ENCODE measurements at places on chromosomes 3 and 15.

DNA sequence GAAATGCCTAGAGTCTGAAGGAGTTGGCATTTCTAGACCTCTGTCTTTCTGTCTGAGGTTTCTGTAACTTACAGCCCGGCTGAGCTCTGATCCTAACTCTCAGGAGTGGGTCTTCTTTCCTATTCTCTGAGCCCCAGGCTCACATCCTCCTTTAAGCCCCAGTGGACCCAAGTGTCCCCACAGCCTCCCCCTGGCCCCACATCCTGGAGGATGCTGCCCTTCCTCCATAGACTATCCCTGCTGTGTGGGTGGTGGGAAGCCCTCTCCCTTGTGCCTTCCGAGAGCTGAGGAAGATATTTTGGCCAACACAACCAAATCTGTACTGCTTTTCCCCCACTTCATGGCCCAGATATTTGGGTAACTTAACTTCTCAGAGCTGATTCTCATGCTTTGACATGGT is 151.3 kb downstream of the LRTM1 start:
- no peak for DNase-seq

DNA sequence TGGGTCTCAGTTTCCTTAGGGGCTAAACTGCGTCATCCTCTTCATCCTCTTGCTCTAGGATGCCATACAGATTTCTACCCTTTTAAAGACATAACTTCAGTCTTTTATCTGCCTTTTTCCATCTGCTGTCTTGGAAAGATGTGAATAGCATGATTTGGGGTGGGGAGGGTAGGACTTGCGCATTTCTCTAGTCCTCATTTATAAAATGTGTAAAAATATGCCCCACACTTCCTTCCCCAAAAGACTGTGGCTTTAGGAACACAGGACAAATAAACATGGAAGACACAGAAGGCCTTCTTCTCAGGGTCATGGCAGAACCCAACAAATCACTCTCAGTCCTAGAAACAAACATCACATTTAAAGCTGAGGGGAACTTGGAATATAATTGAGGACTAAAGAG is 48.4 kb upstream of the BCL6 start:
- no peak for DNase-seq

- DNase-seq: peak; percentile 97
Observed at GRCh38 chr3:50298836-50299637, at the start of the genes HYAL3 and NAA80. TSS of gene HYAL3 (minus strand) at chr3:50299405. CDS start at chr3:50295602, 3,803 bp downstream. TSS of gene NAA80 (minus strand) at chr3:50299405. CDS start at chr3:50297463, 1,942 bp downstream.

DNA sequence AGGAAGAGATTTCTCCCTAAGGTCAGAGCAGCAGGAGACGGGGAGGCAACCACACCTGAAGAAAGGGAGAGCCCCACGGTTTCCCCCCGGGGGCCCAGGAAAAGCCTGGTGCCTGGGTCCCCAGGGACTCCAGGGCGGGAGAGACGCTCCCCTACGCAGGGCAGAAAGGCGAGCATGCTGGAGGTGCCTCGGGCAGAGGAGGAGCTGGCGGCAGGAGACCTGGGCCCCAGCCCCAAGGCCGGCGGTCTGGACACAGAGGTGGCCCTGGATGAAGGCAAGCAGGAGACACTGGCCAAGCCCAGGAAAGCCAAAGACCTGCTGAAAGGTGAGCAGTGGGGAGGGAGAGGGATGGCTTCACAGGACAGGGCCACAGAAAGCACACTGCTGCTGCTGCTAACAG is 26.2 kb upstream of the SLC28A1 start:
- DNase-seq: no peak

- no peak for DNase-seq
Observed at GRCh38 chr3:176759815-176760506, 437.3 kb downstream of the TBL1XR1 start.

DNA sequence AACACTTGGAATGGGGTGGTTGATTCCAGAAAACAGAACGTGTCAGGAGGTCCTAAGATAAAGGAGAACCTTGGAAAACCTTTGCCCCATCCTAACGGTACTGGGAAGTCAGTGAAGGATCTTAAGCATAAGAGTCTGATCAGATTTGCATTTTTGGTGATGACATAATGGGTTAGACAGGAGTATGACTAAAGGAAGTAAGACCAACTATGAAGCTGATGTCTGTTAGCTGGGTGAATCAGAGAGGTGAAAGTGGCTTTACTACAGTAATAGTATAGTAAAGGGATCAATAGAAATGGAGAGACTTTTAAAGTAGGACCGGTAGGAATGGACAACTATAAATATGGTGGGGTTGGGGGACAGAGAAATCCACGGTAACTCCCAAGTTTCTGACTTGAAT is 12.6 kb downstream of the GTF2A2 start:
- no peak for DNase-seq

DNA sequence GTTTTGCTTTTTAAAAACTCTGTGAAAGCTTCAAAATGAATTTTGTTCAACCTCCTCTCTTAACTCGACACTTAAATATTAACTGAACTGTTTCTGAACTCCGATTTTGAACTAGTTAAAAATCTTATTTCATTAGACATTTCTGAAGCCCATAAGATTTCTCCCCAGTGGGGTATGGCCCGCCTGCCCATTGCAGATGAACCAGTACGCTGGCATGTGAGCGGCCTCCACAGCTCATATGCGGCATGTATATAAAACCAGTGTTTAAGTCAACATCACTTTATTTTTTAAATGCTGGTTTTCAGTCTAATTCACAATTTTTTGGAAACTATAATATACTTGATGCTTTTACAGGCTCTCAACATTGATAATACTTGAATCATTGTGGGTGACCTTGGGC is 50.2 kb downstream of the CPN2 start:
- no peak for DNase-seq

DNA sequence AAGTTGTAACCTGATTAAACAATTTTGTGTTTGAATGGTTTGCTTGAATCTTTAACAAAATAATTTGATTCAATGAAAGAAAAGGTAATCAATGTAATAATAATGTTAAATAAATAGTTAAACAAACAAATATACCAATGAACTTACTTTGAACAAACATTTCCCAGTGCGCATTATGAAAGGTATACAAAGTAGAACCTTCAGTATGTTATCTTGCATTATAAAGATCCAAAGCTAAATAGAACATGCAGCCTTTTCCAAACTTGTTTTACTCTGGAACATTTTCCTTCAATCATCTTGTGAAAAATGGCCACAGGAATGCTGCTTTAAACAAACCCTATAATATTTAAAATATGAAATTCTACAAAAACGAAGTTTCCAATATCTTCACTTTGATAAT is 620.0 kb downstream of the NAALADL2 start:
- DNase-seq: no peak

DNA sequence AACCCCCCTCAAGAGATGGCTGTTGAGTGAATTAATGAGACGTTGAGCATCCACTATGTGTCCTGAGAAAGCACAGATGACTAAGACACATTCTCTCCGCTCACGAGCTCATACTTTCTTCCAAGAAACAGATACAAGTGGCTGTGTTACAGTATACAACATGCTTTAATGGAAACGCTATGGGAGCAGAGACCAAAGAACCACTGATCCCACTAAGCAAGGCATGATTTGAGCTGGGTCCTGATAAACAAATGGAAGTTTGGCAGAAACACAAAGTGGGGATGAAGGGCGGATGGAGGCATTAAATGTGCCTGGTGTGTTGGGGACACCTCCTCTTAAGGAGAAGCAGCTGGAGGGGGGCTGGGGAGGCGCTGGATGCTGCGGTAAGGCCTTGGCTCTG is 129.4 kb downstream of the UACA start:
- no peak for DNase-seq

DNA sequence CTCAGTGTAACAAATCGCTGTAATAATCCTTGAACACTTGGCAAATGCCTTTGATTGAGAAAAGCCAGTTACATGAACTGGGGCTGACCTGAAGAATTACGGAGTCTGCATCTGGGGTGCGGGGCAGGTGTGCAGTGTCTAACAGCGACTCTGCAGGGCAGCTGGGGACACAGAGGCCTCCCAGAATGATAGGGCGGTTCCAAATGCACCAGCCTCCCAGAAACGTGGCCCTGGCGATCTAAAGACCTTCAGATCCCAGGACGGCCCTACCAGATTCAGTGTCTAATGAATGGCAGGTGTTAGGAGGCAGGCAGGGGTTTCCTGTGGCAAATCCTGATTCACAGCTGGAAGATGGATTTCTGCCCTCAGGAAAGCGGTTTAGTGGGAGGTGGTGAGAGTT is 100.5 kb upstream of the RGMA start:
- DNase-seq: no peak

GRCh38 chr15:55277116-55277564 is 12.5 kb downstream of the RAB27A start:
- no peak for DNase-seq

GRCh38 chr3:184188080-184188479 is 2.1 kb downstream of the ABCF3 start:
- no peak for DNase-seq

- no peak for DNase-seq
Observed at GRCh38 chr3:35773417-35773816, 134.1 kb downstream of the ARPP21 start.

DNA sequence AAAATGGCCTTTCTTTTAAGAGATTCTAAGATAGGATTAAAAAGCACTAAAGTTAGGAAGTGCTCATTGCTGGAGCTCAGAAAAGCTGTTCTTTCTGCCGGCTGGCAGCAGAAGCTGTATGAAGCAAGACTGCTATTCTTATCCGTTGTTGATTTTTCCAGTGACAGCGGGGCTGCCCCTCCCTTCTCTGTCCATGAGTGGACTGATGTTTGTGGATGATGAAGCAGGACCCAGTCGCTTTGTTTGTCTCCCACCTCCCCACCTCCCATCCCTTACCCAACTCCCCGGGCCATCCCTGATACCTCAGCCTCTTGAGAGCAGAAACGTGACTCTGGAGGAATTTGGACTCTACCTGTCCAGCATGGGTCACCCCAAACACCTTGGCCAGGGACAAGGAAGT is 10.3 kb upstream of the MUSTN1 start:
- no peak for DNase-seq

- DNase-seq: no peak
Observed at GRCh38 chr15:36230776-36231175, 348.6 kb upstream of the CDIN1 start.

DNA sequence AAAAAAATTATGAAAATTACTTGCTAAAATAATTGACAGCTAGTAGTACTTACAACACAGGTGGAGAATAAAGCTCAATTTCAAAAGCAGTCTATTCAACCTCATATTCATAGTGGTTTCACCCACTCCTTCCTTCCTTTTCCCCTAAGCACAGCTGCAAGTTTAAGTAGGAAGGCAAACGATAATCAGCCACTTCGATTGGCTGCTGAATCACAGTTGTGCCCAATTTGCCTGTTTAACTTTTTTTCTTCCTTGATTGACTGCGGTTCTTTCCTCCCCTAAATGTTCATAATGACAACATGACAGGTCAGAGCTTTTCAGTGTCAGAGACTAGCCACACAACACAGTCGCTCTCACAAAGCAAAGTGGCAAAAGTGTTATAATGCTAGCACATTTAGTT is 468.0 kb upstream of the GBE1 start:
- DNase-seq: no peak

GRCh38 chr3:145681181-145681580 is 479.8 kb downstream of the PLOD2 start:
- DNase-seq: no peak

DNA sequence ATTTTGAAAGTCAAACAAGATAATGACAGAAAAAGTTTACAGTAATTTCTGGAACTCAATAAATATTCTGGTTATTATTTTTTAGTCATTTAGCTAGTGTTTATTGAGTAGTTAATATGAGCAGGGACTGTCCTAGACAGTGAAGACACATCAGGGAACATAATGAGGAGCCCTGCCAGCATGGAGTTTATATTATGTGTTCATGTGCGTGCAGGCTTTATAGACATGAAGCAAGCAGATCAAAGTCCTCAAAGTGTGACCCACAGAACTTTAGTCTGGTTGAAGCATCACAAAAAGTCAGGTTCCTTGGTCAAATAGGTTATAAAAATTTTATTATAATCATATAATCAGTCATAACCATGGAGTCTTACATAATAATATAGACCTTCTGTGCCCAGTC is 289.3 kb downstream of the CLSTN2 start:
- no peak for DNase-seq

DNA sequence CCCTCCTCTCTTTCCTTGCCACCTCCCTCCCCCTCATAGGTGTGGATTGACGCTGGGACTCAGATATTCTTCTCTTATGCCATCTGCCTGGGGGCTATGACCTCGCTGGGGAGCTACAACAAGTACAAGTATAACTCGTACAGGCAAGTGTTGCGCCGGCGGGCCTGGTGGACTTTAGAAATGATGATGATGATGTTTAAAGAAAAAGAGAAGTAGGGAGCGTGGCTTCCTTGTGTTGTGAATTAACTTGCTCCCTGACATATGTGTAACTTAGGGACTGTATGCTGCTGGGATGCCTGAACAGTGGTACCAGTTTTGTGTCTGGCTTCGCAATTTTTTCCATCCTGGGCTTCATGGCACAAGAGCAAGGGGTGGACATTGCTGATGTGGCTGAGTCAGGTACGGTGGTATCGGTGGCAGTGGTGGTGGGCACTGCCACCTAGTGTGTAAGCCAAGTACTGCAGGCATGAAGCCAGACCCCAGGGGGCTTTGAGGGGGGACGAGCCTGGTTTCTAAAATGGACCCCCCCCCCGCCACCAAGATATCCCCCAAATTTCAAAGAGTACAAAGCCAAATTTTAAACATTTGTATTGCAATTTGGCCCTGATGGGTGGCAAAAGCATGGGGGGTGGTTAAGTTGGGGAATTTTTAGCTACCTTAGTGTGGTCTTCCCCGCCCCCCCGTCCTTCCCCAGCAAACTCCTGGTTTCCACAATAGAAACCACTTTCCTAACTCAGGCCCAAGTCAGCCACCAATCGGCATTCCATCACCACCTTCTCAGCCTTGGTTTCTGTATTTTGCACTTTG is 65.6 kb downstream of the SLC6A6 start:
- peak; percentile 44 for DNase-seq

GRCh38 chr3:73510334-73510733 is 114.4 kb downstream of the PDZRN3 start:
- DNase-seq: no peak

DNA sequence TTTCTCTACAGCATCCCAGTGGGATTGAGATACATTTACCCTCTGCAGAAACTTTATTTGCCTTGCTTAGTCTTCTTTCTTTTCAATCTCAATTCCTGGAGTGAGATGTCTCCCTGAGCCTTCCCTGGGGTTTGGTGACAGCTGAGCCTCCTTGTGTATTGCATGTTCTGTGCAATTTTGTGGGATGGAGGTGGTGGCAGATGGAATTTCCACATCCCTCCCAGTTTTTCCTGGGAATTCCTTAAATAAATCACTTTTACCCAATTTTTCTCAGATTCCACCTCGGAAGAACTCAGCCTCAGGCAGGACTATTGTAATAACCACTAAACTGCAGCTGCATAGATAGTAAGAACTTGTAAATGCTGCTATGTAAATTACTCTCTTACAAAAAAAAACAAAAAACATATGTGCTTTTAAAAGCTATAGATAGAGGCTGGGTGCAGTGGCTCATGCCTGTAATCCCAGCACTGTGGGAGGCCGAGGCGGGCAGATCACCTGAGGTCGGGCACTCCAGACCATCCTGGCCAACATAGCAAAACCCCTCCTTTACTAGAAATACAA is 88.5 kb upstream of the ABHD17C start:
- no peak for DNase-seq

GRCh38 chr3:126316031-126316461 is 41.2 kb downstream of the KLF15 start:
- DNase-seq: no peak
